Aortic smooth muscle cell (primary cell): ENCODE measurements at places on chromosomes 12 and 14. TPM values are rescaled to one million over a fixed set of nuclear protein-coding genes. Genes with fewer than 3 reads are reported as not detected.

The LMO3 gene
- total RNA-seq, result 0.40 and 0.99 TPM in 2 replicates

The PDE3A gene
- 93.3 and 102 TPM in 2 replicates for total RNA-seq

The DLK1 gene
- not detected in 2 replicates for total RNA-seq

The GDF3 gene
- not detected in 2 replicates for total RNA-seq

The INHBC gene
- total RNA-seq, result not detected in 2 replicates

The CFAP73 gene
- total RNA-seq, result not detected in 2 replicates

The BHLHE41 gene
- total RNA-seq, result 3.8 and 5.3 TPM in 2 replicates

The ALX1 gene
- total RNA-seq, result 0.06 TPM in 1 of 2 replicates, not detected in the other

The NPAS3 gene
- total RNA-seq, result under 0.01 and 0.19 TPM in 2 replicates

The AGAP2 gene
- 0.13 and 0.19 TPM in 2 replicates for total RNA-seq

The NID2 gene
- total RNA-seq, result 372 and 382 TPM in 2 replicates

The TUNAR gene
- total RNA-seq, result not detected in 2 replicates

The SLC6A13 gene
- 0.13 and 0.19 TPM in 2 replicates for total RNA-seq

The HSPB8 gene
- total RNA-seq, result 16.1 and 24.6 TPM in 2 replicates

The CCDC60 gene
- not detected in 2 replicates for total RNA-seq

The CD163 gene
- total RNA-seq, result under 0.01 TPM in 1 of 2 replicates, not detected in the other

The P2RX7 gene
- total RNA-seq, result 1.3 and 2.2 TPM in 2 replicates

The RDH16 gene
- total RNA-seq, result 0.06 and 0.13 TPM in 2 replicates

The CDC42BPB gene
- 79.0 and 84.5 TPM in 2 replicates for total RNA-seq

The PRKD1 gene
- 16.1 and 18.0 TPM in 2 replicates for total RNA-seq

The SPX gene
- 0.25 and 0.26 TPM in 2 replicates for total RNA-seq

The TDG gene
- 15.3 and 23.4 TPM in 2 replicates for total RNA-seq

The NEUROD4 gene
- not detected in 2 replicates for total RNA-seq

The KRT74 gene
- not detected in 2 replicates for total RNA-seq

The TAS2R42 gene
- total RNA-seq, result not detected in 2 replicates

The SIX6 gene
- not detected in 2 replicates for total RNA-seq

The RGS6 gene
- total RNA-seq, result not detected in 2 replicates

The KRT1 gene
- not detected in 2 replicates for total RNA-seq

The NRDE2 gene
- 9.3 and 11.1 TPM in 2 replicates for total RNA-seq

The CIPC gene
- 11.4 and 12.1 TPM in 2 replicates for total RNA-seq

The FMNL3 gene
- 29.2 and 38.6 TPM in 2 replicates for total RNA-seq

The APOF gene
- not detected in 2 replicates for total RNA-seq

The RNASE7 gene
- not detected in 2 replicates for total RNA-seq

The PTPRB gene
- 2.4 and 2.5 TPM in 2 replicates for total RNA-seq

The GALNT16 gene
- 1.8 and 2.5 TPM in 2 replicates for total RNA-seq

The BCL2L14 gene
- total RNA-seq, result 0.06 TPM in 1 of 2 replicates, not detected in the other

The METAP2 gene
- 77.8 and 85.1 TPM in 2 replicates for total RNA-seq

The IGF1 gene
- total RNA-seq, result under 0.01 TPM in 1 of 2 replicates, not detected in the other

The USP5 gene
- 98.9 and 128 TPM in 2 replicates for total RNA-seq

The BBS10 gene
- 13.9 and 20.8 TPM in 2 replicates for total RNA-seq

The MYL2 gene
- not detected in 2 replicates for total RNA-seq

The KIF5A gene
- 0.06 and 0.26 TPM in 2 replicates for total RNA-seq

The NUAK1 gene
- total RNA-seq, result 3.2 and 5.0 TPM in 2 replicates

The IQSEC3 gene
- total RNA-seq, result under 0.01 TPM in 2 replicates

The CLEC1B gene
- not detected in 2 replicates for total RNA-seq

The CCDC197 gene
- not detected in 2 replicates for total RNA-seq

The PDZRN4 gene
- total RNA-seq, result under 0.01 and 0.12 TPM in 2 replicates

The MYH6 gene
- not detected in 2 replicates for total RNA-seq

The KRT82 gene
- not detected in 2 replicates for total RNA-seq
